ENCODE measurements at places on chromosomes 2 and 18. TPM values are rescaled to one million over a fixed set of nuclear protein-coding genes. Genes with fewer than 3 reads are reported as not detected.

SP9 gene
- not detected for total RNA-seq

ANKRD62 gene
- total RNA-seq = not detected

GRCh38 chr2:196604196-196604595 is 35.3 kb upstream of the CCDC150 start:
- no peak overlapping the region for H3K4me3 ChIP-seq
- no peaks in the 10 kb centered on the region for H3K36me3 ChIP-seq
- no peak for DNase-seq
- H3K27me3 ChIP-seq = peaks cover 34% of the 10 kb centered on the region

DNA sequence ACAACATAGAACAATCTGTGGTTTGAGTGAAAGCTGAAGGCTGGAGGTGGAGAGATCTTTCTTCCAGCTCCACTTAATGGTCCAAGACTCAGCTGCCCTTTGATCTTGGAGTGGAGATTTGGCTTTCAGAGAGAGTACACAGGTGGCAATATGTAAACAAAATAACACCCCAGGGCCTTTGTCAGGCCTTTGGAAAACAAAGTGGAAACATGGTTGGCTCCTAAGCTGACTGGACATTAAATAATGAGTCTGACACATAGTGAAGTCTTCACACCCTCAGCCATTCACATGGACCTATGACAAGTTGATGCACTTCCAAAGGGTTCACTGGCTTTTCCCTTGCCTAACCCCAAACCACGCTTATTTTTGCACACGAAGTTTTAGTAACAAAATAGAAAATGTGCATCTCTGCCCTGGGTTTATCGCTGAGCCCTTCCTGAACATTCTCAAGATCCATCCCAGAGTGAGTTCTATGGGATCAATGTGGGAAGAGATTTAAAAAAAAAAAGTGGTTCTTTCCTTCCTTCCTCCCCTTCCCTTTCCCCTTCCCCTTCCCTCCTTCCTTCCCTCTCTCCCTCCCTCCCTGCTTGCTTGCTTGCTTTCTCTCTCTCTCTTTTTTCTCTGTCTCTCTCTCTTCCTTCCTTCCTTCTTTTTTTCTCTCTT is 201.3 kb upstream of the NT5C1B start:
- no peaks in the 10 kb centered on the region for H3K36me3 ChIP-seq
- DNase-seq = no peak
- no peaks in the 10 kb centered on the region for H3K27me3 ChIP-seq
- no peak overlapping the region for H3K27ac ChIP-seq
- H3K4me1 ChIP-seq = no peaks in the 10 kb centered on the region

RND3 gene
- total RNA-seq = not detected

GRCh38 chr18:47254341-47254939 is 3.0 kb upstream of the SKOR2 start:
- no peaks in the 10 kb centered on the region for H3K36me3 ChIP-seq
- H3K4me3 ChIP-seq = no peak overlapping the region
- no peaks in the 10 kb centered on the region for H3K4me1 ChIP-seq
- DNase-seq = peak; percentile 47
- peaks cover 91% of the 10 kb centered on the region for H3K27me3 ChIP-seq

DNA sequence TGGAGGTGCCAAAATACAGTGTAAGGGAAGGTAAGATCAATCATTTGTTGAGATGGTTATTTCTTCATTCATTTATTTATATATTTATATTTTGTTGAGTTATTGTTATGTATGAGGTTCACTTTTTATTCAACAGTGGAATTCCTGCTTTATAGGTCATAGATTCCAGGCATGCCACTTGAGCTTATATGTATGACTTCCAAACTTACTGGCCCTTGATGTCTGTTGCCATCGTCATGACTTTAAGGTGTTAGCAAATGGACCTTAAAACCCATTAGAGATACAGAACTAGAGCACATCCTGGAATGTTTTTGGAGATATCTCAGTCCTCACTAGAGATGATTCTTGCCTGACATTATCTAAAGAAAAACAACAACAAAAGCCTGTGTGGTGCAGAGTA is 25.9 kb downstream of the CCDC85A start:
- H3K27me3 ChIP-seq = no peaks in the 10 kb centered on the region
- H3K27ac ChIP-seq = no peak overlapping the region

GRCh38 chr2:54755641-54756326 is 32.3 kb downstream of the EML6 start:
- no peak overlapping the region for H3K27ac ChIP-seq
- H3K4me1 ChIP-seq = no peaks in the 10 kb centered on the region
- H3K36me3 ChIP-seq = no peaks in the 10 kb centered on the region
- no peak for DNase-seq
- peaks cover 6% of the 10 kb centered on the region for H3K27me3 ChIP-seq

GRCh38 chr2:191325651-191326365 is 80.6 kb downstream of the MYO1B start:
- H3K27me3 ChIP-seq = peaks cover 29% of the 10 kb centered on the region
- no peak overlapping the region for H3K4me3 ChIP-seq
- peaks cover 17% of the 10 kb centered on the region for H3K4me1 ChIP-seq
- peaks cover 3% of the 10 kb centered on the region for H3K36me3 ChIP-seq

DNA sequence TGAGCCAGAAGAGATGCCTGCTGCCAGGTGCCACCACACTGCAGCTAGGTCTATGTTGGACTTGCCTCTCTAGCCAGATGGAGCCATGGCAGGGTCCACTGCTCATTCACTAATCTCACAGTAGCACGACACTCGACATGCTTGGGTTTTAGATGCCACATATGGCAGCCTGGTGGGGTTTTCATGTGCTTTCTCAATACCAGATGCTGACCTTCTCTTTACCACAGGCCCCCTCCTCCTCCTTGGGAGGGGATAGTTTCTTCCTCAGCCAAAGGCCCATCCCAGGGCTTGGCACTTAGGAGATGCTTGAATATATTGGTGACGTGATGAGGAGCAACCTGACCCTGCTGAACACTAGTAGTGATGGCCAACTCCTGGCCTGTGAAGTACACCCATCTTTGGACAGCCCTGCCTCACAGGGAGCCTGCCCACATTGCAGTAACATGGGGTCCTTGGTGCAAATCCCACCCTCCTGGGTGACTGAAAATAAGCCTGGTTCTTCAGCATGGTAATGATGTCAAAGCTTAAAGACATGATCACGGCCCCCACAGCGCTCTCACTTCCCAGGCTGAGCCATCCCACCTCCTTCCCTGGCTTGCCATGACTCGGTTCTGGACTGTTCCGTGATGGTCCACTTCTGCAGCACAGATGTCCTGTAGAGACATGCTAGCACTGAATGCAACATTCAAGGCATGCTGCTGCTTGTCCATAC is 227.5 kb downstream of the SH3RF3 start:
- no peaks in the 10 kb centered on the region for H3K4me1 ChIP-seq
- DNase-seq = peak; percentile 22
- no peak overlapping the region for H3K4me3 ChIP-seq

DNA sequence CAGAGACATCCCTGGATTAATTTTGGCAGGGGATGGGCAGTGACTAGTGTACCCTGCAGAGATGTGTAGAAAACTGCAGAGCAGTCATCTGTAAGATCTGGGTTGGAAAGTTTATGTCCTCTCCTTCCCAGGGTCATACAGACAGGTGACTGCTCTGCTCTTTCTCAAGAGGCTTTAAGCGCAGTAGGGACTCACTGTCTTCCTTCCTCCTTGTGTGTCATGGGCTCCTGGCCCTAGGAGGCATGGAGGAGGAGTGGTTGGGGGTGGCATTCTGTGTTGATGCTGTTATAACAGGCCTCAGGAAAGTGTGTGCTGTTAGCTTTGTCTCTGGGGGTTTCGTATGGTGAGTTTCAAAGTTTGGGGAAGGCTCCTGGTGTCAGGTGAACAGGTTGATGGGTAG is 130.5 kb upstream of the MGAT5 start:
- no peaks in the 10 kb centered on the region for H3K27me3 ChIP-seq
- H3K27ac ChIP-seq = no peak overlapping the region
- no peak overlapping the region for H3K4me3 ChIP-seq
- peaks cover 1% of the 10 kb centered on the region for H3K36me3 ChIP-seq
- no peak for DNase-seq

DNA sequence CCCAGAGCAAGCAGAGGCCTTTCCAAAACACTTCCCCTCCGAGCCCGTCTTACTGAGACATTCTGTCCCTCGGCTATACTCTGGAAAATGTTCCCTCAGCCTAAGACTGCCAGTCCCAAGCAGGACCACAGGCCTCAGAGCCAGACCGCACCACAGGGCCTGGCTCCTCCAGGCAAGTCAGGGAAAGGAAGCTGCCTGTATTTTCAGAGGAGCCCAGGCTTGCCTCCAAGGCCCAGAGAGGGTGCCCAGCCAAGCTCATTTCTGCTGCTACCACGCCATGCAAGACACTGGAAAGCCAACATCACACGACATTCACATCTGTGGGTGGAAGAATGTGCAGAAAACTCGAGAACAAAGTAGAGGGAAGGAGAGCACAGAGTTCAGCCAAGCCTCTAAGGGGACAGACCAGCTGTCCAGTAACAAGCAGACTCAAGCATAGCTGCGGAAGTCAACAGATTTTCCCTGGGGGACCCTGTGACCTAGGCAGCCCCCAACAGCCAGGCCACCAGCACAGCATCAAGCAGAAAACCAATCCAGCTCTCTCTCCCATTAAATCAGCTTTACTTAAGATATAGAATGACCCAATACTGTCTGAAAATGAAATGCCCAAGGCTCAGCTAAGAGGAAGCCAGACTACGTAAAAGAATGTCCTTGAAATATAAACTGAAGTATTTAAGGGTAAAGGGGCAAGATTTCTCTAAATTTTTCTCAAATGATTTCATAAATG is 123.9 kb downstream of the ZFP36L2 start:
- no peak for DNase-seq
- H3K27ac ChIP-seq = no peak overlapping the region
- H3K36me3 ChIP-seq = peaks cover 4% of the 10 kb centered on the region
- no peak overlapping the region for H3K4me3 ChIP-seq

FSHR gene
- total RNA-seq = not detected

GRCh38 chr2:64866797-64867196 is 122.4 kb upstream of the SLC1A4 start:
- no peak overlapping the region for H3K4me3 ChIP-seq
- no peak overlapping the region for H3K27ac ChIP-seq
- H3K27me3 ChIP-seq = peaks cover 9% of the 10 kb centered on the region
- no peaks in the 10 kb centered on the region for H3K36me3 ChIP-seq

PRKAG3 gene
- total RNA-seq = not detected

- peaks cover 5% of the 10 kb centered on the region for H3K36me3 ChIP-seq
- H3K27ac ChIP-seq = no peak overlapping the region
- no peak for DNase-seq
- peaks cover 5% of the 10 kb centered on the region for H3K27me3 ChIP-seq
Measured at GRCh38 chr2:227323818-227324217, 1.2 kb upstream of the MFF start.

KIAA1328 gene
- total RNA-seq = 8.6 TPM

ABCG8 gene
- not detected for total RNA-seq

DNA sequence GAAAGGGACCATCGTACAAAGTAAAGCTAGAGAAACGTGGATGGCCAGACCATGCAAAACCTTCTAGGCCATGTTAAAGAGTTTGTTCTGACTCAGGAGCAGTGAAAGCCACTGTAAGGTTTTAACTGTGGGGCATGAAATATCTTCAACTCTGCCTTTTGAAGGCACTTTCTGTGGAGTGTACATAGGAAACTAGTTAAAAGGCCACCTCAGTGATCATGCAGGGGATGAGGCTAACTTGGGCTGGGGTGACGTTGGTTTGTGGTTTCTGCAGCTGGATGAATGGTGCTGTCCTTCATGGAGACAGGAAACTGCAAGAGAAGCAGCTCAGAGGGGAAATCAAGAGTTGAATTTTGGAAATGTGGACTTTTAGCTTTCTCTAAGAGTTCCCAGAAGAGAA is 190.7 kb downstream of the CDCA7 start:
- peaks cover 20% of the 10 kb centered on the region for H3K27me3 ChIP-seq
- no peaks in the 10 kb centered on the region for H3K36me3 ChIP-seq
- no peaks in the 10 kb centered on the region for H3K4me1 ChIP-seq
- no peak overlapping the region for H3K4me3 ChIP-seq

GRCh38 chr2:190170673-190171072 is 108.1 kb upstream of the MSTN start:
- H3K27me3 ChIP-seq = peaks cover 6% of the 10 kb centered on the region
- no peak overlapping the region for H3K4me3 ChIP-seq
- no peaks in the 10 kb centered on the region for H3K36me3 ChIP-seq
- no peak overlapping the region for H3K27ac ChIP-seq
- DNase-seq = no peak

NCKAP5 gene
- not detected for total RNA-seq

DNA sequence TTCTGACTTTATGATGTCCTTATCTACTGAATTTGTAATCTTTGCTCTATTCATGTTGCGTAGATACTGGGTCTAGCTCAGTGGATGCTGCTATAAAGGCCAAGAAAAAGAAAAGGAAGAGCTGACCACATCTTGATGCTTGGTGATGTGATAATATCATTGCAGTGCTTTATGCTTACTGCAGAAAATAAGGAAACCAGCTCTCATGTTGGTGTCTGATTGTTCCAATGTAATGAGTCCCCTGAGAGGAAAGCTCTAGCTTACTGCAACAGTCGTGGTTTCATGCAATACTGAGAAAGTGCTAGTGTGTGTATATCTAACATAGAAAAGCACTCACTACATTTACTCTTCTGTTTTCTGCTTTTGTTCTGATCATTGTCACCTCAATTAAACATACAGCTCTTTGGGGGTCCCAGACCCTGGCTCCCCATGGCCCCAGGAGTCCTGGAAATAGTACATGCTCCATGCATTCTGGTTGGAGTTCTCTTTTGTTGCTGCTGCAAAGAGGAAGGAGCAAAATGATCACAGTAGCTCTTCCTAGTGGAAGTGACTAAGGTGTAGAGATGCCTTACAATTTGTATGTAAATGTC is 338.8 kb downstream of the CYRIA start:
- H3K4me1 ChIP-seq = no peaks in the 10 kb centered on the region
- H3K27ac ChIP-seq = no peak overlapping the region
- no peak overlapping the region for H3K4me3 ChIP-seq
- DNase-seq = no peak
- H3K36me3 ChIP-seq = no peaks in the 10 kb centered on the region

DNA sequence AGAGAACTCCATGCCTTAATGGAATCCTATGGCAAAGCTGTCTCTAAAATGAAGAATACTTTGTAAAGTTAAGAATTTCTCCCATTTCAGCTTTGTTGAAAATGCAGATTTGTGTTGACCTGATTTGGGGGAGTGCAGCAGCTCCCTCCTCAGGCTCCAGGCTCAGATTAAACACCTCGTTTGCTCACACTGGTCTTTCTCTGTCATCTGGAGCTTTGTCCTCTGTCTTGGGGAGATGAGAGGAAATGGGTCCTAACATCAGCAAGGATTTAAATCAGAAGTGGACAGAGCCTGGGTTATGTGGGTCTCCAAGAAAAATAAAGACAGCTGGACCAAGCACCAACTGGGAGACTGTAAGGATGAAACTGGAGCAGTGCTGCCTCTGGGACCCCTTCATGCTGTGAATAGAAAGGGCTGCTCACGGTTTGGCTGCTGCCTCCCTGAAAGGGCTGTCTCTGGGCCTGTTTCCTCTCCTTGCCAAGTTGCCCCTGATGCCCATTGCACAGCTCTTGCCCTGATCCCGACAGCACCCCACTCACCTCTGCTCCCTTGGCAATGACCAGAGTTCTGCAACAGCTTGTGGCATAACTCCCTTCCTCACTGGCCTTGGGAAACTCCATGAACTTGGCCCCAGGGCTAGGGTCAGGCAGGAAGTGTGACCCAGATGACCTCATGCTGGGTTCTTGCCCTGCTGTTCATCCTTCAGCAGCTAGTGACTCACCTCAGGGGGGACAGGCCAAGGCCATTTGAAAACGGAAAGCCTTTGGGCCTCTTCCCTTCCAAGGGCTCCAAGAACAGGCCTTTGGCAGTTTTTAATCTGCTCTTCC is 197.2 kb downstream of the CYP26B1 start:
- H3K4me3 ChIP-seq = no peak overlapping the region
- H3K4me1 ChIP-seq = no peaks in the 10 kb centered on the region
- DNase-seq = no peak
- H3K27me3 ChIP-seq = no peaks in the 10 kb centered on the region

- no peak overlapping the region for H3K27ac ChIP-seq
- peaks cover 17% of the 10 kb centered on the region for H3K4me1 ChIP-seq
- H3K36me3 ChIP-seq = no peaks in the 10 kb centered on the region
- no peak for DNase-seq
- H3K27me3 ChIP-seq = peaks cover 6% of the 10 kb centered on the region
- no peak overlapping the region for H3K4me3 ChIP-seq
Measured at GRCh38 chr18:51426996-51427395, 229.5 kb upstream of the MEX3C start.
